ENCODE measurements at places on chromosomes 12 and 14.

GRCh38 chr14:95396221-95396620 lies 76.5 kb upstream of the CLMN start:
- DNase-seq: no peak

DNA sequence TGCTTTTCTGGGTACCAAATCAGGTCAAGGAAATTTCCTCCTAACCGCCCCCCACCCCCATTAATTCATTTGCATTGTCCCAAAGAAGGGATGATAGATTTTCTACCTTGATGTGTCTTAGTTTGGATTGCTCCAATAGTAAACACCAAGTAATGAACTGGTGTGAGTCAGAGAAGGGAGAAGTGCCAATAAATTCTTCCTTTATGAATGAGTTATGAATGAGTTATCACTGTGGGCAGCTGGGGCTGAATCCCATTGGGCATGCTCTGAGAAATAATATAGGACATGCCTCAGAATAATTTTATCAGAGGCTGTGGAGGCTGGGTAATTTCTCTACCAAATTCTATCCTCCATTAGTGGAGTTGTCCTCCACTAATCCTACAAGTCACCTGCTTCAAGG lies 277.9 kb upstream of the FLRT2 start:
- no peak for DNase-seq

DNA sequence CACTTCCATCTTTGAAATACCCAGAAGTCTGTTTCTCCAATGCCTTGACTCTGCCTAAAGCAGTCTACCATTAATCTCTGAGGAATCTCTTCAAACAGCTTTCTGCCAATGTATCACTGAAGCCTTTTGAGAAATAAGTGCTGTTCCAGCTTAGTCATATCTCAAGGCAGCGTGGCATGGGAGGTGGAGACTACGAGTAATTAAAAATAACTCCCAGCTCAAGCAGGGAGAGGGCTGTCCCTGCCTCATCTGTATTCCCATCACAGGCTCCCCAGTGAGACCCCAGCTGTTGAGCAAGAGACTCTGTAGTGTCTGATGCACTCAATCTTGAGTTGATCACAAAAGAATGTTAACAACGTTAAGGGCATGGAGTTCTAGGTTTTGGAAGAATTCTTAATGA lies 700.6 kb downstream of the DIO2 start:
- DNase-seq: no peak

DNA sequence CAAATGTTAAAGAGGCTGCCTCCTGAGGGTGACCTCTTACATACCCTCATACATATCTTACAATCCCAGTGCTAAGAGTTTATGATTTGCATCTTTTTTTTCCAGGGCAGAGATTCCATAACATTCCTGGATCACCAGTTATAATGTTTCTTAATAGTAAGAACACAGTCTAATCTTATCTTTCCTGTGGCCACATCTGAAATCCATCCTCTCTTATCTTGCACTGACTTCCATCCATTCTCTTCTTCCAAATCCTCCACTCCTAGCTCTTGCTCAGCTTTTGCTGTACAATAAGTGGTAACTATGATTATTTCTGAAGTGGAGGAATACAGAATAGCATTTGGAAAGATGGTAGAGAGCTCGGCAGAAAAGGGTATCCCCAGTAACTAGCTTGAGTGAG lies 6.3 kb downstream of the CALCOCO1 start:
- no peak for DNase-seq

DNA sequence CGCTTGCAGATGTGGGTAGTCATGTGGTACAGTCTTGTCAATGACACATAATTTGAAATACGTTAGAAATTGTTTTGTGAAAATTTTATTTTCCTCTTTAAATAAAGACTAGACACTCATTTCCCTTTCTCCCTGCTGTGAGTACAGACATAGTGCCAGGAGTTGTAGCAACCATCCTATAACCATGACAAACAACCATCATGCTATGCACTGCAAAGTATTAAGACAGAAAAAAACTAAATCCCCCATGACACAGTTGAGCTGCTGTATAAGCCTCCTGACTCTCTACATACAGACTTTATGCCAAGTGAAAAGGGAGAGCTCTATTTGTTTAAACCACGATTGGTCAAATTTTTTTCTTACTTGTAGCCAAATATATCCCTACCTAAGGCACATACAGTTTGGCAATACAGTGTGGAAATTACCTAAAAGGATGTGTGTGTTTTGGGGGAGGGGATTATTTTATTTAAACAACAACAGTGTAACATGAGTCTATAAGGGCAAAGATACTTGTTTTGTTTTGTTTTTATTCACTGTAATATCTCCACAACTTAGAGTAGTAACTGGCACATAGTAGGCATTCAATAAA lies 45.0 kb upstream of the KRR1 start:
- no peak for DNase-seq

DNA sequence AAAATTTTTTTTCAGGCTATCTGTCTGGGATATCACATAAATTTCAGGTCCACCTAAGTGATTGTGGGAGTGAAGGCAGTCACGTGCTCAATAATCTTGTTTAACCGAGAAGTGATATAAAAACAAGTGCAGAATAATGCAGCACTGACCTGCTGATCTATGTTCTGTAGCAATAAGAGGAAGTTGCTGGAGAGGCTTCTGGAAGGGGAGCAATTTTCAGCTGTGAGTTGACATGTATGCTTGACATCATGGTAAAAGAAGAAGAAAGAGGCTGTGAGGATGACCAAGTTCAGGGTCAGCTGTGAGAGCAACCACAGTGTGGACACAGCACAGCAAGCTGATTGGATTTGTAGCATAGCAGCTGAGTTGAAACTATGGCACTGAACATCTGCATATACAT lies 172.0 kb upstream of the PELI2 start:
- DNase-seq: no peak

DNA sequence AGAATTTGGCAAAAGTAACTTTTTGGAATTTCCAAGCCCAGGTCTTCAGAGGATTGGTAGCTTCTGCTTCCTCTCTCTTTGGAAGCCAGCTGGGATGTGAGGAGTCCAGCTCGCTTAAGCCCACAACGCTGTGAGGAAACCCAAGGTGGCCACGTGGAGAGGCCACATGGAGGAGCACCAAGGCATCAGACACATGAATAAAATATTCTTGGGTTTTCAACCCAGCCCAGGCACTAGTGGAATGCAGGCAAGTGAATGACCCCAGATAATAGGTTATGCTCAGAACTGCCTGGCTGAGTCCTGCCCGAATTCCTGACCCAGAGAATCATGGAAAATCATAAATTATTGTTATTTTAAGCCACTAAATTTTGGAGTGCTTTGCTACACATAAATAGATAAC lies 119.7 kb upstream of the PARP11 start:
- DNase-seq: no peak

GRCh38 chr14:55355922-55356321 lies 55.7 kb downstream of the ATG14 start:
- DNase-seq: no peak

- DNase-seq: no peak
Observed at GRCh38 chr12:112606611-112607365, 184.8 kb upstream of the RPH3A start.

DNA sequence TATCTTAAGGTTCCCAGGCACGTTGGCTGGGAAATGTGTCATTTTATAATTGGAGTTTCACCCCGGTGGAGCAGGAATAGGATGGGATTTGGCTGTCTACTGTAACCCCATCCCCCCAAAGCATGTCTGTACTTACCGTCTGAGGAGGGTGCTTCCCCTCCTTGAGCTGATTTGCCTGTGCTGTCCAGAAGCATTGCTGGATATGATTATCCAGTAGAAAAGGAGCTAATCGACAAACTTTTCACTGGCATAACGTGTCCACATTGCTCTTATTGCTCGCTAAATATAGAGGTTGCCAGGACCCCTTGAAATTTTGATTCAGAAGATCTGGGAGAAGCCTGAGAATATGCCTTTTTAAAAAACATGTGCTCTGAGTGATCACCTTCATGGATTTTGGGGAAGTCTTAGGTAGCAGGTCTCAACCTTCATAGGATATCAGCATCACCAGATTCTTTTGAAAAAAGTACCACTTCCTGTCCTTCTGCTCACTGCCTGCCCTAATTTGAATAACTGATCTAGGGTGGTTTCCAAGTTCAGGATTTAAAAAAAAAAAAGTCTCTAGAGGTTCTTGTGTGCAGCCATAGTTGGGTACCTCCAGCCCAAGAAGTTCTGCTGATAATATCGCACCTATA lies 80.4 kb upstream of the KCNA1 start:
- DNase-seq: no peak

DNA sequence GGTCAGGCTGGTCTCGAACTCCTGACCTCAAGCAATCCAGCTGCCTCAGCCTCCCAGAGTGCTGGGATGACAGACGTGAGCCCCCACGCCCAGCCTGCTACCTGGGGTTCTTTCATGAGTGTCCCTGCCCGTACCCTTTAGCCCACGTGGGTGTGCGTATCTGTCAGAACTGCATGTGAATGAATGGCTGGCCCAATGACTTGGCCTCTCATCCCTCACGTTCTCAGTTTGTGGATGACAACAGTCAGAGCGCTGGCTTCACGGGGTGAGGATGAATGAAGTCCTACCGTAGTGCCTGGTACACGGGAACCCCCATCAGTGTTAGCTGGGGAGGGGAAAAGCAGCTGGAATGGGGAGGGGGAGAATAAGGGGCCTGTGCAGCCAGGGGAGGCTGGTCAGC lies 16.1 kb upstream of the ZDHHC22 start:
- DNase-seq: no peak

Data from NCI-H1092 (cell line).